CD4-positive, alpha-beta memory T cell (primary cell): ENCODE measurements at places on chromosomes 12 and 14.

GRCh38 chr12:65259501-65259900, 19.0 kb upstream of the MSRB3 start:
- DNase-seq = no peak

GRCh38 chr12:52537101-52537500, 15.8 kb downstream of the KRT71 start:
- DNase-seq = no peak

GRCh38 chr12:27732281-27732680, 21.6 kb downstream of the MRPS35 start:
- DNase-seq = no peak

- no peak for DNase-seq
Measured at GRCh38 chr12:11861864-11862600, 208.7 kb upstream of the BCL2L14 start.

DNA sequence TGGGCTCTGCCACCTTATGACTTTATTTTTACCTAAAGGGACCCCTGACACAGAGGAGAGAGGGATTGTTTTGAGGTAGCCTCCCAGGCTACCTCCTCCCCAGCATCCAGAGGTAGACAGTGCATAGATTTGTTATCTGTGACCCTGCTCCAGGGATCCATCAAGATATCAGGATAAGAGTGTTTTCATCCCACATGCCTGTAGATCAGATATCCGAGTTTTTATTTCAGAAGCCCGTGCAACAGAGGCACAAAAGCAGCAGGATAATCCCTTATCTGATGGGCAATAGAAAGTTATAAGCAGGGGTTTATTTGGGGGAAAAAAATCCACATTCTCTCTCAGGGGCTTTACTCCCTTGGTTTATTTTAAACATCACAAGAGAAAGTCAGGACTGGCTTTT, 117.0 kb upstream of the RPH3A start:
- DNase-seq = no peak

- DNase-seq = no peak
Measured at GRCh38 chr12:107344035-107344808, 250.9 kb upstream of the CRY1 start.

DNA sequence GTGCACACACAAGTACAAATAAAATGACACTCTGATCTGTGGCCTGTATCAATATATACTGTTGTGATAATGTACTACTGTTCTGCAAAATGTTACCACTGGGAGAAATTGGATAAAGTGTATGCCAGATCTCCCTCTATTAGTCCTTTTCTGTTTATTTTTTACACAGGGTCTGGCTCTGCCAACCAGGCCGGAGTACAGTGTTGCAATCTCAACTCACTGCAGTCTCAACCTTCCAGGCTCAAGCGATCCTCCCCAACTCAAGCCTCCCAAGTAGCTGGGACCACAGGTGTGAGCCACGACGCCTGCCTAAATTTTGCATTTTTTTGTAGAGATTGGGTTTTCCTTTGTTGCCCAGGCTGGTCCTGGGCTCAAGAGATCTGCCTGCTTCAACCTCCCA, 1.9 kb downstream of the NT5DC3 start:
- no peak for DNase-seq

GRCh38 chr14:41925409-41925808, 318.7 kb downstream of the LRFN5 start:
- DNase-seq = no peak

GRCh38 chr12:54437243-54437642, 18.2 kb upstream of the ITGA5 start:
- no peak for DNase-seq

- DNase-seq = peak; percentile 46
Measured at GRCh38 chr14:22973217-22974032, 8.9 kb downstream of the AJUBA start.

- no peak for DNase-seq
Measured at GRCh38 chr14:96242126-96242525, 13.9 kb upstream of the BDKRB1 start.

DNA sequence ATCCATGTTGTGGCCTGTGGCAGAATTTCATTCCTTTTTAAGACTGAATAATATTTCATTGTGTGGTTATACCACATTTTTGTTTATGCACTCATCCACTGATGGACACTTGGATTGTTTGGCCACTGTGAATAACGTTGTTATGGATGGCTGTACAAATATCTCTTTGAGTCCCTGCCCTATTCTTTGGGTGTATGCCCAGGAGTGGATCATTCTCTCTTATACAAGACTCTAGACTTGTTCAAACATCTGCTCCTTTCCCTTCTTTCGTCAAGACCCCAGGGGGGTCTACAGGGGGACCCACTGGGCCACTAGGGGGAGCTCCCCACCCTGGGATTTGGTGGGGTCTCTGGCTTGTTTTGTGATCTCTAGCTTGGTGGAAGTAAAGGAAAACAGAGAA, 77.4 kb downstream of the FBXL14 start:
- no peak for DNase-seq

GRCh38 chr14:64423987-64424386, 35.8 kb downstream of the MTHFD1 start:
- no peak for DNase-seq

DNA sequence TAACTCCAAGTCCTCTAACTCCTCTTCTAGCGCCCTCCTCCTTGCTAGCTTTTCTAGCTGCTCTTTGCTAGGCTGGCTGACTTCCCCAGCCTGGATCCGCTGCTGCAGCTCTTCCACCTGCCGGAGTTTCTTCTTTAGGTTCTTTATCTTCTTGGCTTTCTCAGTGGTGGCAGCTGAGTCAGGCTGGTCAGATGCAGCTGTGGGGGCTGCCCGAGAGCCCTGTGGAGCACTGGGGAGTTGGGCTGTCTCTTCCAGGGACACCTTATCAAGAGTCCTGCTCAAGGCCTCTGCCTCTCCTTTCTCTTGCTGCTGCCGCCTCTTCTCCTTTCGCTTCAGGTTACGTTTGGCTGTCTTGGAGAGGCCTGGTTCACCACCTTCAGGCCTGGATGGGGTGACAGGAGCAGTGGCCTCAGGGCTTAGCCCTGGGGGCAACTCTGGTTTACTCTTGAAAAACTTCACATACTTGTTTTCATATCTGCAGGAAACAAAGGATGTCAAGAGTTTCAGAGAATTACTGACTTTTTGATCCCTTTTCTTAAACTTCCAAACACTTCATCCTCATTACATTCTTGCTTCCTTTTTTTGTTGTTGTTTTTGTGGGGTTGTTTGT, 25.7 kb downstream of the PYM1 start:
- no peak for DNase-seq

- no peak for DNase-seq
Measured at GRCh38 chr14:98682726-98683125, 589.3 kb downstream of the BCL11B start.

DNA sequence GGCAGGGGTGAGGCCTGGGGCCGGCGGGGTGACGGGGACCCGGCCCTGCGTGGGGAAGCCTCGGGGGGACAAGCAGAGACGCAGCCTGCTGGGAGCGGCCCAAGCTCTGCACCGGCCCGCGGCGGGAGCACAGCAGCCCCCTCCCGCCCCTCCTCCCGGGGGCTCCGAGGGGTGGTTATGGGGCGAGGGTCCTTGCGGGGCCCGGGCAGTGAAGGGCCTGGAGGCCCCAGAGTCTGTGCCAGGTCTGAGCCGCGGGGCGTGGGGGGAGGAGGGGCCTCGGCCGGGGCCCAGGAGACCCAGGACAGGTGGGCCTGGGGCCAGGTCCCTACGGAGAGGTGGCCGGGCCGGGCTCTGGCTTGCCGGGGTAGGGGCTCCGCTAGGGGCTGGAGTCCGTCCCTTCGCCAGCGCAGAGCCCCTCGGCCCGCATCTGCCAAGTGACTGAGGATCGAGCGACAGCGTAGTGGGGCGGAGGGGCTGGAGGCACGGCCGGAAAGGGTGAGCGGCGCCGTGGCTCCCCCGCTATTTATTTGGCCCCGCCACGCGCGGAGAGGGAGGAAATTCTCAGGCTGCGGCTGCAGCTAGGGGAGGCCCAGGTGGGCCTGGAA, 495 bp downstream of the TMEM121 start:
- no peak for DNase-seq

DNA sequence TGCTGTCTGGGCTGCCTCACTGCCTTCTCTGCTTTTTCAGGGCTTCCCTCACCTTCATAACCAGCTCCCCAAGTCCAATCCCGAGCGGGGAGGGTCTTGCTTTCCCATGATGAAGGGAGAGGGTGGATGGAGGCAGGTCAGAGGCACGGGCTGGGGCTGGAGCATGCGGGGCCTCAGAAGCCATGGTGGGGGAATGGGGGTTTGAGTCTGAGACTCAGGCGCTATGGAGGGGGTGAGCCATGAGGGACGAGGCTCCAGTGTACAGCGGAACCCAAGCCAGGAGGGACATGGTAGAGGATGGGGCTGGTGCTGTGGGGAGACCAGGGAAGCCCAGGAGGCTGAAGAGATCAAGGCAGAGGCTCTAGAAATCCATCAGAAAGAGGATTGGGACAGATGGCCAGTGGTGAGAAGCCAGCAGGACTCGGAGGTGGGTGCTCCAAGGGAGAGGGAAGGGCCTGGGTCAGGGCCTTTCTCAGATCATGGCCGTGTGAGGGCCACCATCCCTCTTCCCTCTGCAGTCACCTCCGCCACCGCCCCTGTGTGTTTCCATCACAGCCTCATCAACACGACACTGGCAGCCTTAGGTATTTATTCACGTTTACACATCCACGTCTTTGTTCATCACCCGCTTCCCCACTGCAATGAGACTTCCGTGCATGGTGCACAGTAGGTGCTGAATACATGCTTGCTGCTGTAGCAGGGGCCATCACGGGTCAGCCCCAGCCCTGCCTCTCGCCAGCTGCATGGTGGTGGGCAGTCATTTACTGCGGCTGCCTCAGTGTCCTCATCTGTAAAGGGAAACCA, 144.7 kb downstream of the ADGRD1 start:
- no peak for DNase-seq

DNA sequence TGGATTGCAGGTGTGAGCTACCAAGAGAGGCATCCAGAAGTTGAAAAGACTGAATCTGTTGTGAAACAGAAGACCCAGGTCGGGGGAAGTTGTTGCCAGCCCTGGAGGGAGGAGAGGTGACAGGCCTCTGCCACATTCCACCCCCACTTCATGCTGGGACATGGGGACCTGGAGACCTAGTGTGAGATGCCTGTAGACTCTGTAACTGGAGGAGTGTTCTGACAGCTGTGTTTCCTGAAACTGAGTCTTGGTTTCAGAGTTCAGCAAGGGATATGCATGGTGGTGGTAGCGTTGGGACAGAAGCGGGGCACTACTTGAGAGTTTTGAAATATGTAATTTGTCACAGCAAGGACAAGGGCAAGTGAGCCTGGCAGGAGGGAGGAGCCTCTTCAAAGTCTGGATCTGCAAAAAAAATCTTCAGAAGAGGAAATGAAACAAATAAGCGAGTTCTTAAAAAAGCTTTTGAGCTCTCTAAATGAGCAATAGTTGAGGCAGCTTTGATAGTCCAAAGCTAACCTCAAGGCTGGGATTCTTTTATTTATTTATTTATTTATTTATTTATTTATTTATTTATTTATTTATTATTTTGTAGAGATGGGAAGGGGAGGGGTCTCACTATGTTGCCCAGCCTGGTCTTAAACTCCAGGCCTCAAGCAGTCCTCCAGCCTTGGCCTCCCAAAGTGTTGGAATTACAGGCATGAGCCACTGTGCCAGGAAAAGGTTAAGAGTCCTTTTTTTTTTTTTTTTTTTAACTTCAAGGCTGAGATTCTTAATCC, 58.9 kb upstream of the EEA1 start:
- DNase-seq = no peak

GRCh38 chr14:90383731-90384542, 12.9 kb upstream of the CALM1 start:
- DNase-seq = peak; percentile 79

- no peak for DNase-seq
Measured at GRCh38 chr12:89333564-89334252, 18.6 kb downstream of the DUSP6 start.

DNA sequence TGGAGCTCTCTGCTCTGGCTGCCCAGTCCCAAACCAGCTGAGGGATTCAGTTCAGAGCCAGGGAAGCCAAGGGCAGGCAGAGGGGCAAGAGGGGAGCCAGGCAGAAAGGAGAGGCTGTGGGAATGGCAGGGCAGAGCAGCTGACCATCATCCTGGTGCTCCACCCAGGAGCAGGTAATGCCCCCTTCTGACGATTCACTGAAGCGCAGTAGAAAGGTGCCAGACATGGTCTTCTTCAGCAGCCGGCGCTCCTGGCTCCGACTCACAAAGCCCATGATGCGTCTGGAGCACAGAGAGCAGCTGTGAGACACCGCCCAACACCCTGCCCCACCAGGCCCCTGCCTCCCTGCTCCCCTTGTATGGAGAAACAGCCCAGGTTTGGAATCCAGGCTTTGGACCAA, 8.0 kb downstream of the IL23A start:
- DNase-seq = peak; percentile 18

DNA sequence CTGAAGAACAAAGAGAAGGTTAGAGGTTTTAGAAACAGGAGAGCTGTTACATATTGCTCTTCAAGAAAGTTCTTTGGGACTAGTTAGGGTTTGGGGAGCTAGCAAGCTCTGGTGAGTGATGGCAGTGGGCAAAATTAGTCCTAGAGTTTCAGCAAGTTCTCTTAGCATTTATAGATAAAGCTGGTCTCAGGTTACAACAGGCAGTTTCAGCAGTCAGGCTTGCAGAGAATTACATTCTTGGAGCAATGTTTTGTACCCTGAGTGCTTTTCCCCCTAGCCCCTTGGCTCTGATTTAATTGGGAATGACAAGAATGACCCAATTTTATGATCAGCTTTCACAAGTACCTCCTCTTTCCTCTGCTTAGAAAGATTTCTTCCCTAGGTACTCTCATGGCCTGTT, 21.4 kb upstream of the EID3 start:
- DNase-seq = no peak

DNA sequence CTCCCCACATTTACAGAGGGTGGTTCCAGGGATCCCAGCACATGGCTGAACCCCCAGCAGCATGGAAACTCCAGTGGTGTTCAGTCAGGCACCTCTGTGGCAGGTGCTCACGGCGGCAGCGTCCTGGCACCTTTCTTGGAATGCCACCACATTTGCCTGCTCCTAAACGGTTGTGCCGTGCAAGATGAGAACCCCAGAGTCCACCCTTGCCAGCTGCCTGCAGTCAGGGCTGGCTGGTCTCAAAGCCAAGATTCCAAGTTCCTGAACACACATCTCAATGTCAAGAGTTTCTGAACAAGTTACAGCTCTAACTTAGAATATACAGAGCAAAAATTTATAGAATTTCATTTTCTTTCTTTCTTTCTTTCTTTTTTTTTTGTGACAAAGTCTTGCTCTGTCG, 38.7 kb downstream of the DDX51 start:
- no peak for DNase-seq

DNA sequence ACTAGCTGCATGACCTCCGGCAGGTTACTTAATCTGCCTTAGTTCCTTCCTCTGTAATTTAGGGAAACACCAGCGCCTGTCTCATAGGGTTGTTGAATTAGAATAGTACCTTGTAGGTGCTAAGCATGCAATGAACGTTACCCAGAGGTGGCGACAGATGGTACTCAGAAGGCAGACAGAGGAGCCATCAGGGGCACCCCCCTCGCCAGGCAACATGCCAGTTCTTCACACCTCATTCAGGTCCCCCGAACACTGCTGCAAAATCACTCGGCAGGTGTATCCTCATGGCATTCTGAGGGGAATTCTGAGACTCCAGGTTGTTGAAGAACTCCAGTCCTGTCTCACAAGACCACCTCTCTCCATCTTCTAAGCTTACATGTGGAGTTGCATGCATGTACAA, 10.1 kb downstream of the ISM2 start:
- DNase-seq = no peak
